T-helper 1 cell (primary cell): ENCODE measurements at places on chromosomes 11 and 22.

GRCh38 chr11:93611836-93612677 is 49.4 kb upstream of the CEP295 start:
- no peak for DNase-seq

- no peak for DNase-seq
These were observed 451.0 kb upstream of the DDI1 start for GRCh38 chr11:103585401-103585800.

DNA sequence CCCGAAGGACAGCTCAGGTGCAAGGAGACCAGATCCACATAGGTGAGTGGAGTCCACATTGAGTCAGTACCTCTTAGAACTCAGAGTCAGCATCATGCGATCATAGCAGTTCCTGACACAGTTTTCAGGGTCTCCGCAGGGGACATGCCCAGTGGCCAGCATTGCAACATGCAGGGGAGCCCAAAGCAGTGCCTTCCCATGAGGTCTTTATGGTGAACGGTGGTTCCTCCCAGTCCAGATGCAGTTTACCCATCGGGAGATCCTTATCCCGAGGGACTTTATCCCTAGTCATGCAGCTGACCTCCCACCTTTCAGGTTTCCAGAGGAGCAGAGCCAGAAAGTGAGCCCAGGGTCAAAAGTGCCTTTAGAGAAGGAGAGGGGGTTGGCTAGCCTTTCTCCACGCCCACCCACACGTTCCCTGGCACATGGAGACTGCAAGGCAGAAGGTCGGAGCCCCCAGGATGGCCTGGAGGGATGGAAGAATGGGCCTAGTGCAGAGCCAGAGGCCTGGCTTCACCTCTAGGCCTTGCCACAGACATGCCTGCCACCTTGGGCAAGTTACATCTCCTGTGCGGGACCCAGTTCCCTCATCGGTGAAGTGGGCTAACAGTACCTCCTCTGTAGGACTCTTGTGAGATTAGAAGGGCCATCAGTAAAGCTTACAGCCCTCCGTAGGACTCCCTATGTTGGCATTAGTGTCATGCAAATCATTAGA is 6.4 kb downstream of the KCTD17 start:
- no peak for DNase-seq

GRCh38 chr11:120283124-120283523 is 42.0 kb upstream of the TLCD5 start:
- no peak for DNase-seq

GRCh38 chr22:49770547-49771265 is 57.0 kb downstream of the BRD1 start:
- no peak for DNase-seq

DNA sequence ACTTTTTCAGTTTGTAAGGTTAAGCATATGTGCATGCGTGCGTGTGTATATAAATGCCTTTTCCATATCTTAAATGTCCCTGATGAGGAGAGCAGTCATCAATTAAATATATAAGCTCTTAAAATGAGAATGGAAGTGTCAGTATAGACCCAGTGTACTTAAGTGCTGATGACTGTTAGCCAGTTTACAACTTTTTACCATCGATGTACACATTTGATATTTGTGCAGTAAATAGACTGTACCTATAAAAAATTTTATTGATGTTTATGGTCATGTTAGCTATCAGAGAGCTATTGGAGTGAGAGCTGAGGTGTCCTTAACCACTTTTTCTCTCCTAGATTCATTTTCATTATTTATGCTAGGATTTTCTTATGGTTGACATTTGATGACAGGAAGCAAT is 45.4 kb downstream of the TRAF6 start:
- DNase-seq: no peak

- DNase-seq: no peak
These were observed 11.9 kb downstream of the BAIAP2L2 start for GRCh38 chr22:38098410-38099249.

- DNase-seq: no peak
These were observed at the start of gene SLCO2B1 for GRCh38 chr11:75150879-75151278. TSS of gene SLCO2B1 (plus strand) at chr11:75151107. CDS start at chr11:75151382, 275 bp downstream.

GRCh38 chr11:19660076-19660475 is 52.6 kb upstream of the NAV2 start:
- DNase-seq: no peak

GRCh38 chr11:106389101-106389500 is 311.6 kb downstream of the AASDHPPT start:
- DNase-seq: no peak

DNA sequence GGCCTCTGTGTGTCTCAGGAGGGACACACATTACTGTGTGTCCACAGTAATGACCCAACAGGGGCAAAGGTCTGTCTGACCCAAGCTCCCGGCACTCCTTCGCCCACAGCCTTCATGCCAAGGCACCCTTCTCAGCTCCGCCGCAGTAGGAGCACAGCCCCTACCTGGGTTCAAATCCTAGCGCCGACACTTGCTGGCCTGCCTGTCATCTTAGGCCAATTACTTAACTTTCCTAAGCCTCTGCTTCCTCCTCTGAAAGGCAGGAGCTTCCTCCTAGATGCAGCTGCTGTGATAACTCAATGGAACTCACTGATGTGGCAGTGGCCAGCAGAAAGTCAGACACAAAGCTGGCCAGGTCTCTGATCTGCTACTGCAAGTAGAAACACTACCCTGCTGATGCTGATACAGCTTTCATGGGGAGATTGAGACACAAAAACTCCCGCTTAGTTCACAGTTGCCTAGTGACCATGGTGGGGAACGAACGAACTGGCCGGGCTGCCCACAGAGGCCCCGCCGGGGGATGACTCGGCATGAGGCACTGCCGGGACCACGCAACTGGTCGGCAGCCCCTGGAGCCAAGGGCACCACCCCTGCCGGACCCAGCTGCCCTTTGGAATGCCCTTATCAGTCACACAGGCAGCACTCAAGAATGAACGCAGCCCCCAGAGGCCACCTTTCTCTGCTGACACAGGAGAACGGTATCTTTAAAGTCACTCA is 8.1 kb downstream of the EHD1 start:
- no peak for DNase-seq

DNA sequence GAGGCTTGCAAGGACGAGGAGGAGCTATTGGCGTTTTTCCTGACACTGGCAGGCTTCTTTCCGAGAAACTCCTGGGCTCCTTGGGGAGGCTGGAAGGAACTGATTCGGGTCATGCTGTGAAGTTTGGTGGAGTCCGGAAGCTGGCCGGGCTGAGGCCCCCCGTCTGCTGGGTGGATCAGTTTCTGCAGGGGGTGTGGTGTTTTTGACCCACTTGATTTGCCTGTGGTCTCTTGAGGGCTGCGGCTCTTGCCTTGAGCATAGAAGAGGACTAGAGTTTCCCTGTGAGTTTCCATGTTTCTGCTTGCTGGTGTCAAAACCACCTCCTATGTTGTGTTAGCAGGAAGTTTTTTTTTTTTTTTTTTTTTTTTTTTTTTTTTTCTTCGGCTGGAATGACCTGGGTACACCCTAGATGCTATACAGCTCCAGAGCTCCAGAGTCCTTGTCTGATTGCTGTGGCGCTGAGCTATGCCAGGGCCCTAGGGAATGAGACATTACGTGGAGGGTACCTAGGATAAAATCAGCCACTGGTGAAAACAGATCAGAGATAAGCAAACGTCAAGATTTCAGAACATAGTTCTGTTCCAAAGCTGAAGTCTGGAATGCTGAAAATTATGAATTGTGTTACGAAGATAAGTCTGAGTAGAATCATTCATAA is 728 bp downstream of the TBC1D22A start:
- peak; percentile 39 for DNase-seq

DNA sequence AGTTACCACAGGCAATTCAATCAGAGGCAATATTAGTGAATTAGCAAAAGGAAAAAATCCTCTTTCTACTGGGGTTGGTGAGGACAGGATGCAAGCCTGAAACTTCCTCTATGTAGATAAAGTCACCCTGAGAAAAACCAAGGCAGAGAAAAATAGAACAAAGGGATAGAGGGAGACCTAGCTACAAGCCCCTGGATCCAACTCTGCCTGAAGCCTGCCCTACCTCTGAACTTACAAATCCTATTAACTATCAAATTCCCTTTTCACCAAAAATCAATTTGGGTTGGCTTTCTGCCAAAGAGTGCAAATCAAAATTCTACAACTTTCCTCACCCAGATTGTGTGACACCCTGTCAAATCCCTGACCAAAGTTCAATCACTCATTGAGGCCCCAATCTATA is 161.3 kb downstream of the LARGE1 start:
- no peak for DNase-seq

GRCh38 chr11:86555866-86556265 is 116.5 kb downstream of the ME3 start:
- no peak for DNase-seq

- DNase-seq: no peak
These were observed 53.7 kb upstream of the ATXN10 start for GRCh38 chr22:45617948-45618347.

GRCh38 chr11:124320097-124320496 is at the start of gene OR8D2:
TSS of gene OR8D2 (minus strand) at chr11:124320197. CDS start at chr11:124320197, 0 bp downstream.
- DNase-seq: no peak

DNA sequence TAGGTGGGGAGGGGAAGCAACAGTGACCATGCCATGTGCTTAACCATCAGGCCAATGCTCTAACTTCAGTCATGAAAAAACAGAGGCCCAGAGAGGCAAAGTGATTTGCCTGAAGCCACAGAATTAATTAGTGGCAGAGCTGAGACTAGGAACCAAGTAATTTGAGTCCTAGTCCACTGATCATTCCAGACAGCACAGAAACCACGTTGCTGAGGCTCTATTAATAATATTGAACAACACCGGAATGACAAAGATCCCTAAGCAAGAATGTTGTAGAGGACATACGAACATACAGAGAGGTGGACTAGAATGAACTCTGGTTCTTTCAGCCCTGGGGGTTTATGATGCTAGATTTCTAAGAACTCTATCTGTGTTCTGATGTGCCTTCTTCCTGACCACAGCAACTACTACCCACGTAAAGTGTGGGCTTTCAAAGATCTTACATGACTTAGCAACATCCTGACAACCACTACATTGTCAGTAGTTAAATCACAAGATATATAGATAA is 92.3 kb downstream of the GAB2 start:
- no peak for DNase-seq

GRCh38 chr11:20081336-20081735 is 78.9 kb downstream of the DBX1 start:
- no peak for DNase-seq

DNA sequence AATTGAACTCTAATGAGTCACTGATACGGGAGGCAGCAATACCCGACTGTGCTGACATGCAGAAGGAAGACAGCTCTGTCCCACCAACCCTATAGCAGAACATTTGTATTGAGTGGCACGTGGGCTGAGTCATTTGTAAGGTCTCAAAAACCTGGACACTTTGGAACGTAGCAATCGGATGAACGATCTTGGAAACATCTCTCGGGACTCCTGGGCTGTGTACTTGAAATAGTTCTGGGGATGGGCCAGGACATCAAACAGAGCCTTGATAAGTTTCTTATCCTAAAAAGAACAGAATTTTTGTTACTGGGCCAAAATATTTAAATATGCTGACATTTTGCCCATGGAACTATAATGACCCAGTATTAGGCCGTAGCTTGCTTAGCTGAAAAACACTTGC is 17.1 kb upstream of the NRIP3 start:
- DNase-seq: no peak

DNA sequence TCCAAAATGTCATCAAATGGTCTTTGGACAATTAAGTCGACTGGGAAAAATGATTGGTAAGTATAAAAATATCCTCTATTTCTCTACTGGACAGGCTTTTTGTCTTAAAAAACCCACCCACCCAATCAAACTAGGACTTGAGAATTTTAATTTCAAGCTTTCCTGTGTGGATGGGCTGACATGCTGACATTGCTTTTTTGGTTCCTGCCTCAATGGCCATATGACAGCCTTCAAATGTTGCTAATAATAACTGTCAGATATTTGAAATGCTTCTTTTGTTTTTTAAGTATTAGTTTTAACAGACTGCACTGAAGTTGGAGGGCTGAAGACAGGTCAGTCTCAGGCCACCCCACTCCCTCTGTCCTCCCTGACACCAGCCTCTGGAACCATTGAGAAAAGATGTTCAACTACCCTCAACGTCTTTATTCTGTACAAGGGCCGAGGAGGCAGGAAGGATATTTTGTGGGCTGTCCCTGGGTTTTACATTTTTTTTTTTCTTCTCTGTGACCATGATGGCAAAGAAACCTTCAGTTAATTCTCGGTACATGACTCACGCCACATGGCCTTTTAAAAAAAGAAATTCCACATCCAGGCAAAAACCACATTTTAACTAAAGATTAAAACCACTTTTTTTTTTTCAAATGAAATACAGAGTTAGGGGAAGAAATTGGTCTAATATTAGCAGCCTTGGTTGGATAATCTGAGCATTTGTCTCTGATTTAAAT is 130.4 kb downstream of the SLC1A2 start:
- DNase-seq: no peak

DNA sequence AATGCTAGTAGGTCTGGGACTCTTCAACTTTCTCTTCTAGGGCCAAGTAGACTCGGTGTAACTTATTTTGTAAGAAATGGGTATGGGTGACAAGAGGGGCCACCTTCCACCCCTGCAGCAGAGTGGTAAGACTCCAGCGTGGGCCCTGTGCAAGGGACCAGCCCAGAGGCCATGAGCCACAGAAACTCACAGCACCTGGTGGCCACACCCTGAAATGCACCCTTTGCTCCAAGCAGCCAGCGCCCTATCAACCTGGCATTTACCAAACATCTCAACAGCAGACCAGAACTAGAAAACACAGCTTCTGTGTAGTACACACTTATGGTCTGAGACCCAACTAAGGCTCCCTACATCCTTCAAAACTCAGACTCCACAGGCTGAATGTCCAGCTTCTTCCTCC is 5.7 kb downstream of the CDCA5 start:
- peak; percentile 71 for DNase-seq

DNA sequence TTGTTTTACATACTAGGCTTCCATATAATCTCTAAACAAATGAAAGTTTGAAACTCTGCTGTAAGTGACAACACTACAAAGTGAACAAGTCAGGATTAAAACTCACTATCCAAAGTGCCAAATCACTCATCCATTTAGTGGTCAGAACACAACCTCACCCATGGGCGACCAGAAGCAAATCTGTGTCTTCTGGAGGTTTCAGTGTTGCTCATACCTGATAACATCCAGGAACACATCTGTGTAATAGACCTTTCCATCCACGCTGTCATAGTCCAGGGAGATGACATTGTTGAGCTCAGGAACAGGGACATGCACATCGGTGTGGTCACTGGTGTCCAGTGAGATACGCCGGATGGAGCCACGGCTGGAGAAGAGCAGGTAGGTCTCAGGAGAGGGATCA is 28.5 kb upstream of the CKAP5 start:
- DNase-seq: no peak

DNA sequence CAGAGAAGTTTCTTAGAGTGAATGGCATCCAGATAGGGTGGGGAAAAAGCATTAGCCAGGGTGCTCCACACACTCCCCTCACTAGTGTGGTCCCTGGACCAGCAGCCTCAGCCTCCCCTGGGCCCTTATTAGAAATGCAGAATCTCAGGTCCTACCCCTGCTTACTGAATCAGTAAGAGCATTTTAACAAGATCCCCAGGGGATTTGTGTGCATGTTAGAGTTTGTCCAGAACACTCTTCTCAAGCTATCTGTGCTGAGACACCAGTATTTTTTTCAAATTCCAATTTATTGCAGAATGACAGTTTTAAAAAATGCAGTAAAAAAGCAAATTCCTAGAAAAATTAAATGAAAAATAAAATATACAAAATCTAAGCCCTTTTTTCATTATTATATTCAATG is 123.1 kb downstream of the MIAT start:
- DNase-seq: no peak
